GM12864 (cell line): ENCODE measurements at places on chromosomes 7 and 10.

GRCh38 chr7:121187676-121188075 lies 141.1 kb upstream of the WNT16 start:
- no peak for DNase-seq

- no peak for DNase-seq
These were observed 19.9 kb downstream of the ZNF33B start for GRCh38 chr10:42618424-42618823.

- no peak for DNase-seq
These were observed 8.7 kb downstream of the TRRAP start for GRCh38 chr7:98887038-98887437.

DNA sequence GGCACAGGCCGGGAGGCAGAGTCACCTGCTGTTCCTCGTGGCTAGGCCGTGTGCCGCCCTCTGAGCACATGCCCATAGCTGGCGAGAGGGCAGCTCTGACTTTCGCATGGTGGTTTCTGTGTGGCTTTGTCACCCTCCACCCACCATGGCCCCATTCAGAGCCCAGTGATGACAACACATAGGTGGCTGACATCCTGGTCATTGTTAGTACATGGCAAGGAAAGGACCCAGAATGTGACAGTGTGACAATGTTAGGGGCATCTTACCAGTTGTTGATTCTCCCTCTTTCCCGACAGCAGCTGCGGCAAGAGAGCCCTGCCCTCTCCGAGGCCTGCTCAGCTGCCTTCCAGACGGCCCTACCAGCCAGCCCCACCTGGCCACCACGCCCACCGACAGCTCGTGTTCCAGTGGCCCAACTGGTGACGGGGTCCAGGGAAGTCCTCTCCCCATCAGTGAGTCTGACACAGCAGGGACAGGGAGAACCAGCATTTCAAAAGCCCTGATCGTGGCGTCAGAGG lies 52.2 kb downstream of the ZNF467 start:
- DNase-seq, result no peak

DNA sequence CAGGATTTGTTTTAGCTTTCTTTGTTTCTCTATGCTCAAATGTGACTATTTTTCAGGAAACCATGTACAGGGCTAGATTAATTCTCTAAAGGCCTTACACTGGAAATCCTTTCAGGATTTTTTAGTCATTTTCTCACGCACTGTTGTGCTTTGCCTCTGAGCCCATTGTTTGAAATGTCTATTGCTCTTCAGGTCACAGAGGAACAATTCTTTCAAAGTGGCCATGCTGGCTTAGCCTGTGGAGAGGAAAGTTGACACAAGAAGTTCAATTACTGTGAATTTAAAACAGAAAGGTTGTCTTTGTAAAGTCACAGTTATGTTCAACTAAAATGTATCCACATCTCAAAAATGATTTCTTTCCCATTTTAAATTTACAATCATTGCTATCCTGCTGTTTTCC lies 1071.7 kb upstream of the POT1 start:
- no peak for DNase-seq

GRCh38 chr7:25669961-25670841 lies 441.9 kb upstream of the NPVF start:
- no peak for DNase-seq

GRCh38 chr7:76294344-76295024 lies 8.0 kb upstream of the HSPB1 start:
- no peak for DNase-seq

- peak; percentile 49 for DNase-seq
These were observed 147.9 kb downstream of the CPEB3 start for GRCh38 chr10:92142949-92143348.

GRCh38 chr7:1861799-1862458 lies 191.9 kb downstream of the ELFN1 start:
- DNase-seq, result no peak

- DNase-seq, result no peak
These were observed 20.4 kb downstream of the KLLN start for GRCh38 chr10:87842776-87843497.

DNA sequence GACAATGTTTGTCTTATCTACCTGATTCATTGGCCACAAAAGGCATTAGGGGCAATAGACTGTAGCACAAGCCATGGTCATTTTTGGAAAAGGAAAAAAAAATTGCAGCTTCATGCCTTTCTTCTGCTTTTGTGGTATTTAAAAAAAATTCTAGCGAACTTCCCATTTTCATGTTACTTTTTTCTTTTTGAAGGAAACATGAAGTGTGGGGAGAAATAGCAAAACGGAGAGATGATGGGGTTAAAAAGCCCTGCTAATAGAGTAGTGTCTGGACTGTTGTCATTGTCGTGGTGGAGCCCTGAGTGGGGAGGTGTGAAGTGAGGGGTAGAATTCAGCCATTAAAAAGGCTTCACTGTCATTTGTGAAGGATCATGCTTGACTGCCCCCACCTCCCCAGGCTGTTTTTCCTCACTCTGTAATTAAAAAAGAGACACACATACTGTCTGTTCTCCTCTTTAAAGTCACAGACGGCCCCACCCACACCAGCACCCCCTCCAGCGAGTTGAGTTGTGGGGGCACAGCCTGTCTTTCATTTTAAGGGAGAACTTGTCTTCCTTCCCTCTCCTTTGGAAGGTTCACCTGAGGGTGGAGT lies 272.4 kb downstream of the CREB5 start:
- DNase-seq, result no peak

GRCh38 chr7:41688012-41688625 lies 14.8 kb downstream of the INHBA start:
- no peak for DNase-seq

- no peak for DNase-seq
These were observed 69.0 kb downstream of the PARD3 start for GRCh38 chr10:34746094-34746493.

- no peak for DNase-seq
These were observed 9.8 kb downstream of the HSPA12A start for GRCh38 chr10:116732573-116732972.

DNA sequence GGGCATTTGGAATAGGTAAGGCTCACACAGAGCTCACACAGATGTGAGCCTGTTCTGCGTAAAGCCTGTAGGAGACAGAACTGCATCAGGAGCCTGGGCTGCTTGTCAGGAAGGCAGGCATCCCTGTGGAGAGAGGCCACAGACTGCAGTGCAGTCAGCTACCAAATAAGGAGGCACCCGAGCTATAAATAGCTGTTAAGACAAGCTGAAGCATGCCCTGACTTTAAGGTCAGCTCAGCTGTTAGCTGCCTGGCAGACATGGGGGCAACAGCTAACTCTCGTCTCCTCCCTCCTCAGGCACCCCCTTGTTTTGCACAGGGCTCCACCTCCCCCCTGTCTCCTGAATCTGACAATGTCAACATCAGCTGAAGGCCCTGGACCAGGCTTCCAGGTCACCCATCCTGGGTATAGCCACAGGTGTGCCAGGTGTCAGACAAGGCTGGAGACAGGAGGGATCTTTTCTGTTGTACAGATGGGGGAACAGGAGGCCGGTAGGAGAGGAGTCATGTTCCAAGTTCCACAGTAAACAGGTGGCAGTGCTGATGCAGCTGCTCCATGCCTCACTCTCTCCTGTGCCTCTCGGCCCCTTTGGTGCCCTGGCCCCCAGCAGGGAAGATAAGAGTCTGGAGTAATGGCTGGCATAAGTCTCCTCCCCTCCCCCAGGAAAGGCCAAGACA lies 27.6 kb upstream of the MKRN1 start:
- no peak for DNase-seq

DNA sequence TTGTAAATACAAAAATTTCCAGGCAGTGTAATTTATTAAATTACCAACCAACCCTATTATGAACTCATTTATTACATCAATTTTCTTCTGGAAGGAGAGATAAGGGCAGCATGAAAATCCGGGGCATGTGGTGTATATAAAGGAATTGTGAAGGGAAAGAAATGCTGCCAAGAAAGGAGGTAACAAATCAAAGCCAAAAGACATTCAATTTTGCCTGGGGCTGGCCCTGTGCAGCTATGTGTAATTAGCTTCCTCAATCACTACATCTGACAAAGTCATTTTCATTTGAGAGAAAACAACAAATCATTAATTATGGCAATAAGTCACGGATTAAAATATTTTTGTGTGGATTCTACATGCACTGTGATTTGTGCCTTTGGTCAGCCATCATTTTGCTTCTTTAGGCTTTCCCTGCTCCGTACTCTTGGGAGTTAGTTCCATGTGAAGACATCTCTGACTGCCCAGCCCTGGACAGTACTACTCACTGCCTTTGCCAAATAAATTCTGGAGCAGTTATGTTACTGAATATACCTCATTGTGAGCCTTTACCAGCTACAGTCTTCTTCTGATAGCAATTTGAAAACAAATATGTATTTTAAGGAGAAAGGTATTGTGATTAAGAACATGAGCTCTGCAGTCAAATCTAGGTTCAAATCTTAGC lies 191.7 kb downstream of the RELN start:
- DNase-seq, result no peak

DNA sequence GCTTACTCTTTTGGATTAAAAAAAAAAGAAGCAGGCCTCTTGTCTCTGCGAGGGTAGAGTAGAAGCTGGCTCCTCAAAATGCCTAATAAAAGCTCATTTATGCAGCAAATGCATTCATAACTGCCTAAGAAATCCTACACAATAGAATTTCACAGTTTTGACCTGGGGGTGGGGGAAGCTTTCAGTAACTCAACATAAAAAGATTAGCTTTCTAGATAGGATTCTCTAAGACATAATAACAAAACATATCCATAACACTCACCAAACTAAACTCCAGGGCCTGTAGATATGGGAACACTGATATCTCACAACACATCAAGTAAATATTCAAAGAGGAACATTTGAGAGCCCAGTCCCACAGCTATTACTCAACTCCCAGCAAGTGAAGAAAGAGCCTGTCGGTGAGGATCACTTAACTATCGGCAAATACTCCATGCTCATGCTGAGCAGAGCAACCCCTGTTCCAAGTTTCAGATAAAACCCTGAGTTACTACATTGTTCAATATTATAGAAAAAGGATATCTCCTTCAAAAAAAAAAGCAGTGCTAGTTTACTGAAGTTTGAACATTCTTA lies 88.1 kb downstream of the COBL start:
- no peak for DNase-seq

DNA sequence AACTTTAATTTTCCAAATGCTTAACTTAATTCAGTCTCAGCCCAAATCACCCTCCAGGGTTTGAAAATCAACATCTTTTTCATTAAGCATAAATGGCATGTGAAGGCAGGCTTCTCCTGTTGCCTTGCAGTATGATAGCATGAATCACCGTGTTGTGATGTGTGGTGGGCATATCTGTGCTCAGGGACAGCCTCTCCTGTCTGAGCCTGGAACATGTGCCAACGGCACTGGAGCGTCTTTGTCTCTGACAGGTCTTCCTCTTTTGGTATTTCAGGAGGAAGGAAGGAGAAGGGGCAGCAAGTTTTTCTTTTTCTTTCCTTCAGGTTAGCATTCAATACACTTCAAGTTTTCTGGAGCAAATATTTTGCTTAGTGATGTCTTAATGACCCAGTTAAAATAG lies 57.6 kb downstream of the LRGUK start:
- no peak for DNase-seq

- no peak for DNase-seq
These were observed 123.4 kb upstream of the VKORC1L1 start for GRCh38 chr7:65749518-65749917.

DNA sequence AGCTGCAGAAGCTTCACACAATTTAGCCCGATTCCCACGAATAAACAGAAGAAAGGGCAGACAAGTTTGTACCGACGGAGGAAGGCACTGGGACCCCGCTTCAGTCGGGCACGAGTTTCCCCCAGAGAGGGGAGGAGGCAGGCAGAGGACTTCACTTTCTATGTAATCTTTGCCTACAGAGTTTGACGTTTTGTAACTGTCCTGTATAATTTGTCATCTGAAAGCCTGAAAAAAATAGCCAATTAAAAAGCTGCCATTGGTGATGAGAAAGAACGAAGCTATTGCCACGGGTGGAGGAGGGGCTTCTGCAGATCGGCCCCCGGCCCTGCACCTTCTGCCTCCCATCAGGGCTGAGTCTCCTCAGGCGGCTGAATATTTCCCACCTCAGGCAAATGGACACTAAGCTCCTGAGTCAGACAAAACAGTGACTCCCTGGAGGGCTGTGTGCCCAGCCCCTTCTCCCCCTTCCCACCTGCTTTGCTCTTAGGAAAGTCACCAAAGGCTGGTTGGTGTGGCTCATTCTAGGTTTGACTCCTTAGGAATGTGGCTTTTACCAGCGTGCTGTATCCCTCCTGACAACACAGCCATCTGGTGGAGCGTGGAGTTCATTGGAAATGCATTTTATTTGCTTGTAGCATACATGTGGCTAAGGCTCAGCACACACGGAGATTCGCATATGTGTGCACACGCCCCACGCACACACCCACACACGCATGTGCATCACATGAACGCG lies 117.4 kb downstream of the VIPR2 start:
- no peak for DNase-seq

- DNase-seq, result no peak
These were observed 28.4 kb upstream of the ITGA8 start for GRCh38 chr10:15748126-15748525.

- no peak for DNase-seq
These were observed 38.0 kb downstream of the NOC3L start for GRCh38 chr10:94324609-94325233.

DNA sequence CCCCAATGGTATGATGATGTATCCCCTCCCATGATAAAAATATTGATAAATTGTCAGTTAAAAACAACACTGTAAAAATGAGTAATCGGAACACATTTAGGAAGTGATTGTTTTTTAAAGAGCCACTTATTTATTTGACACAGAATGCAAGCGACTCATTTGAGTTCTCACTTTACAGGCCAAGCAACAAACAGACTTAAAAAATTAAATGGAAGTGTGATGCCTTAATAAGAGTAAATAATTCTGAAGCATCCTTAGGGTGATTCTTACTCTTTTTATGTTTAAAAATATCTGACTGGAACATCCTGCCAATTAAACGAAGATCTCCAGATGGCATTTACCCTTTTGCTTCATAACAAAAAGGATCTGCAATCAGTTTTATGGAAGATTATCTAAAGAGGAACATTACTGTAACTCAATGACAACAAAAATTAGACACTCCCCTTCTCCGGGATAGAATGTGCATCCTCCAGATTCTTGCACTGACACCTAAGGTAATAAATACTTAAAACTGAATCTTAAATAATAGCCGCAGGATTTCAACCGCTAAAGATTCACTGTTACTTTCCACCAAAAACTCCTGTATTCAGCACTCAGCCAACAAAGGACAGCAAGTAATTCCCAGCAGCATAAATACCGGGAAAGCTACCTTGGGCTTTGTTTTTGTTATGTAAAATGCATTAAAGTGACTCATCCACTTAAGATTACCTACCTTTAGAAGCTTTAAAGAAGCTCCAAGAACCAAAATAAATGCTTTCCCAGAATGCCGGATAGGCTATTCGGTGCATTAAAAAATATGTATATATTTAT lies 1.7 kb downstream of the CACNA2D1 start:
- DNase-seq, result no peak

DNA sequence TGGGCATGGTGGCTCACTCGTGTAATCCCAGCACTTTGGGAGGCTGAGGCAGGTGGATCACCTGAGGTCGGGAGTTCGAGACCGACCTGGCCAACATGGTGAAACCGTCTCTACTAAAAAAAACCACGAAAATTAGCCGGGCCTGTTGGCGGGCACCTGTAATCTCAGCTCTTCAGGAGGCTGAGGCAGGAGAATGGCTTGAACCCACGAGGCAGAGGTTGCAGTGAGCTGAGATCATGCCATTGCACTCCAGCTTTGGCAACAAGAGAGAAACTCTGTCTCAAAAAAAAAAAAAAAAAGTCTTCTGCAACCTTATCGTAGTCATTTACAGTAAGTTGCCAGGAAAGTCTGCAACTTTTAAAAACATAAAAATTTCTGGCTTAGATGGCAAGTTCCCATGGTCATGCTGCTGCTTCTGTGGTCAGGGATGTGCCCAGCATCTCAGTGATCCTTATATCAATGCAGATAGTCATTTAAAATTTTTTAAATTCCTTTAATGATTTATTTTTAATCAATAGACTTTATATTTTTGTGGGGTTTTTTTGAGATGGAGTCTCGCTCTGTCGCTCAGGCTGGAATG lies 15.6 kb downstream of the SUFU start:
- DNase-seq, result no peak
